HCEC 1CT (cell line): ENCODE measurements at places on chromosomes 11 and 22.

DNA sequence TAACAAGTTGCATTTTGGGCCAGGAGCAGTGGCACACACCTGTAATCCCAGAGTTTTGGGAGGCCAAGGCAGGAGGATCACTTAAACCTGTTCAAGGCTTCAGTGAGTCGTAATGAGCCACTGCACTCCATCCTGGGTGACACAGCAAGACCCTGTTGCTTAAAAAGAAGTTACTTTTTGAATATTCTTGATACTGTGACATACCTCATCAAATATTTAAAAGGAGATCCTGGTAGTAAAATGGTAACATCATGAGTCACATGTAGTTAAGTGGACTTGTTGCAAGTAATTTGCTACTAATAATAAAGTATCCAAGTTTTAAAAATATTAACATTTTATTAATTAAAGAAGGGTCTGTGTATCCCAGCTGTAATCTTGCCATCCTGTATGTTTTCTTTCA is 18.3 kb downstream of the HMGXB4 start:
- DNase-seq: peak; percentile 57

- DNase-seq: no peak
Measured at GRCh38 chr11:7630002-7630401, 43.3 kb downstream of the CYB5R2 start.

GRCh38 chr11:132447761-132448160 is 1077.3 kb downstream of the NTM start:
- DNase-seq: no peak

- DNase-seq: no peak
Measured at GRCh38 chr22:42180349-42180842, 49.8 kb upstream of the CYP2D6 start.

GRCh38 chr11:19672586-19673206 is 39.9 kb upstream of the NAV2 start:
- DNase-seq: no peak

- DNase-seq: no peak
Measured at GRCh38 chr22:42066126-42066761, 4.4 kb downstream of the NAGA start.

DNA sequence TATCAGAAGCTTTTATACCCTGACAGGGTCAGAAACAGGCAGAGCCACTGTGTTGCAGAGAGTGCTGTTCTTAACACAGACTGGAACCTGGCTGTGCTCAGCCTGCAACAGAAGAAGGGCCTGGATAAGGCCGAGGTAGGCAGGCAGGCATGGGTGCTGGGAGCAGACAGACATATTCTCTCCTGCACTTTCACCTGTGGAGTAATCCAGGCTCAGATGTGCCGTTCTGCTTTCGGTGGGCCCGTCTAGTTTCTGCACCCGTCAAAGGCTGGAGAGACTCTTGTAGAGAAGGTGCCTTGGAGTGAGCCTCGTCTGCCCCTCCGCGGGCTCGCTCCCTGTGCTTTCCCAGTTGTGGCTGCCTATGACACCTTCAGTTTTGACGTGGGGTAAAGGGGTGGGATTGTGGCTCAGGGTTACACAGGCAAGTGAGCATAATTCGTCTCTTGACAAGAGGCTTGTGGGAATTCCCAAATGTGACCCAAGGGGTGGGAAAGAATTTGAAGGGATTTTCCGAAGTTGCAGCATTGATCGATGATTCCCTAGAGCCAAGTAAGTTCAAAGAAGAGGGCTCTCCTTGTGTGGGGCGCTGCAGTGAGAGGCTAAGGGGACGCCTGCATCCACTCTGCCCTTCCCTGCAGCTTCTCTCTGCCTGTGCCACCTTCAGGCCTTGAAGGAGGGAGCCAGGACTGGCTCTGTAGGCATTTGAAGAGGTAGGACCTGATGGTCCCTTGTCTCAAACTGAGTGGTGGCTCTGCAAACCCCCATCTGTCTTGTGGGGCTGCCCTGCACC is 16.2 kb upstream of the ST3GAL4 start:
- no peak for DNase-seq

GRCh38 chr11:64834723-64835615 is 9.5 kb downstream of the CDC42BPG start:
- no peak for DNase-seq

DNA sequence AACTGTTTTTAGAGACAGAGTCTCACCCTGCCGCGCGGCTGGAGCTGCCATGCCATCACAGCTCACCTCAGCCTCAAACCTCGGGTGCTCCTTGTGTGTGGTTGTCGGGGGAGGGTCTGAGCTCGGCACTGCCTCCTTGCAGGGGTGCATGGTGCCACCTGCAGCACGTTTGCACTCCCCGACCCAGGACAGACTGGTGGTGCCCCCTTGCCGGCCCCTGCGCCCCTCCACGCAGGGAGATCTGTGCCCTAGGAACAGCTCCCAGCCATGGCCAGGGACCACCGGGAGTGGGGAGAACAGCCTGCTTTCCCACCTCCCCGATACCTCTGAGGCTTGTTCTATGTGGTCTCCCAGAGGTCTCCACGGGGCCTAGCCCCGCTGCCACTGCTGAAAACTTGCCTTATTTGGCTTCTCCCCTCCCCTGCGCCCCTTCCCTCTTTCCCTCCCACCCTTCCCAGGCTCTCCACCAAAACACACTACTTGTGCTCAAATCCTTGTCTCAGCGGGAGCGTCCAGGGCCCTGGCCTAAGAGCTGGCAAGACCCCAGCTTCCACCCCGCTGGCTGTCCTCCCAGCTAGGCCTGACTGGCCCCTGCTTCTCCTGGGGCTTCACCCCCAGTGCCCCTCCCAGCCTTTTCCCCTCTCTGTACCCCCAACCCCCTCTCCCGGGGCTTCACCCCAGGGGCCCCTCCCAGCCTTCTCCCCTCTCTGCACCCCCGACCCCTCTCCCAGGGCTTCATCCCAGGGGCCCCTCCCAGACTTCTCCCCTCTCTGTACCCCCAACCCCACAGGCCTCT is 13.4 kb upstream of the TPCN2 start:
- DNase-seq: no peak

DNA sequence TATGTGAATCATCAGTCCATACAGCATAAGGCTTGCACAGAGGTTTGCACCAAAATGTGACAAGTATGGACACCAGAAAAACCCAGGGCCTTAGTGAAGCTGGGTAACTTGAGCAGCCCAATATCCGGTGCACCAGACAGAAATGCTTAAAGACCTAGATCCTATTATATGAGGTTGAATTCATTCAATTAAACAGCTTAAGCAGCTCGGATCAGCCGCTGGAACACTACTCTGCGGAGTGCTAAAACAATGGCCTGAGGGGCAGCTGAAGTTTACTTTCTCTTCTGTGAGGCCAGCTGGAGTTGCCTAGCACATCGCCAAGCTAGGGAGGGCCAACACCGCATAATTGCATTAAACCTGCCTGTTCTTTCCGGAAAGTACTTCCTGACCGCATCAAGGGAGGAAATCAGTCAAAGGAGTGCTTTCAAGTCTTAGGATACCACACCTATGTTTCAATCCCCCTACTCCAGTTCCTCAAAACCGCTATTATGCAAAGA is 17.0 kb upstream of the FAM181B start:
- DNase-seq: no peak

DNA sequence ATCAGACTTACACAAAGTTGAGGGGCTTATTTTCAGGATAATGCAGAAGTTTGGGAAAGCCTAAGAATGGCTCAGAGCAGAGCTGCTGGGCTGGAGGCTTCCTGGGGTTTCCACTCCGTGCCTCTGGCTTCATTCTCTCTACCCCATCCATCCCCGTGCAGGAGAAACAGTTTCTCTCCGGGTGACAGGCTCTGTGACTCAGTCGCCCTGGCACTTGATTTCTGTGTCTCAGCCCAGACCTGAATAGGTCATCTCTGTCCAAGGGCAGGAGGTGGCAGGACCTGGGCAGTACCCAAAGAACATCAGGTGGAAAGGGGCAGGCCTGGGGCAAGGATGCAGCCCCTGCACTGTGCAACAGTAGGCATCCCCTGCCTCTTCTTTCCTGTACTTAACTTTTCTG is 38.4 kb upstream of the RTL6 start:
- no peak for DNase-seq

- no peak for DNase-seq
Measured at GRCh38 chr11:116598036-116598435, 174.8 kb downstream of the BUD13 start.

DNA sequence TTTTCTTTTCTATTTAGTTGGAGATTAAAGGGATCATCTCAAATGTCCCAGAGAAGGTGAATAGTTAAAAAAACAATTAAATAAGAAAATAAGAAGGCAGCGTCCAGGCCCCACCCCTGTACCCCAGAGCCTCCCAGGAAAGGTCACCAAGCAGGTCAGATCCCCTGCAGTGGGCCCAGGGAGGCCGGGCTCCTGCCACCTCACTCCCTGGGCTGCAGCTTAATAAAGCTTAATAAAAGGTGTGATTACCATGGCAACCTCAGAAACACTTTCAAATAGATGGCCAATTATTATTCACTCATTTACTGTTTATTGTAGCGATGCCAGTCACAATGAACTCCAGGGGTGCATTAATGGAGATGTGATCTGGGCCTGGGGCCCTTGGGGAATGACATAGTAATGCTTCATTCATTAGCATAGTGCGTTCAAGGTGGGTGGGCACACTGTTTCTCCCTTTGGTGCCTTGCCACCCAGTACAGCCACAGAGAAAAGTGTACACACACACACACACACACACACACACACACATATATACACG is 386.2 kb downstream of the CADM1 start:
- DNase-seq: no peak

- DNase-seq: no peak
Measured at GRCh38 chr11:61052182-61052972, 49.9 kb upstream of the CD5 start.

- DNase-seq: no peak
Measured at GRCh38 chr11:35982061-35982460, 38.2 kb downstream of the LDLRAD3 start.

DNA sequence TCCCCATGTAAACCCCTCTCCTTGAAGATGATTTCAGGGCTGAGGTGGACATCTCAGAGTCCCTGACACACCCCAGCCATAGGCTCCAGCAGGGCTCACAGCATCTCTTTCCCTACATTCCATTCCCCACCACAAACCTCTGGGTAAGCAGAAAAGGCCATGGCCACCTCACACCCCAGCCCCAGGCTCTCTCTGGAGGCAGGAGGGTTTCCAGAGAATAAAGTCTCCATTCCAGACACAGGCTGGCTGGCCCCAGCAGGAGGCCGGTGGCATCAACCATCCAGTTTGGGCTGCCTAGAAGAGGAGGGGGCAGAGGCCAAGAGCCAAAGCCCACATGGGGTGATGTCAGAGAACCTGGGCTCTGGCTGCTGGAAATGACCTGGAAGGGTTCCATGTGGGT is 61.4 kb downstream of the TP53I11 start:
- no peak for DNase-seq

- no peak for DNase-seq
Measured at GRCh38 chr22:27205492-27206373, 548.3 kb downstream of the MIAT start.

DNA sequence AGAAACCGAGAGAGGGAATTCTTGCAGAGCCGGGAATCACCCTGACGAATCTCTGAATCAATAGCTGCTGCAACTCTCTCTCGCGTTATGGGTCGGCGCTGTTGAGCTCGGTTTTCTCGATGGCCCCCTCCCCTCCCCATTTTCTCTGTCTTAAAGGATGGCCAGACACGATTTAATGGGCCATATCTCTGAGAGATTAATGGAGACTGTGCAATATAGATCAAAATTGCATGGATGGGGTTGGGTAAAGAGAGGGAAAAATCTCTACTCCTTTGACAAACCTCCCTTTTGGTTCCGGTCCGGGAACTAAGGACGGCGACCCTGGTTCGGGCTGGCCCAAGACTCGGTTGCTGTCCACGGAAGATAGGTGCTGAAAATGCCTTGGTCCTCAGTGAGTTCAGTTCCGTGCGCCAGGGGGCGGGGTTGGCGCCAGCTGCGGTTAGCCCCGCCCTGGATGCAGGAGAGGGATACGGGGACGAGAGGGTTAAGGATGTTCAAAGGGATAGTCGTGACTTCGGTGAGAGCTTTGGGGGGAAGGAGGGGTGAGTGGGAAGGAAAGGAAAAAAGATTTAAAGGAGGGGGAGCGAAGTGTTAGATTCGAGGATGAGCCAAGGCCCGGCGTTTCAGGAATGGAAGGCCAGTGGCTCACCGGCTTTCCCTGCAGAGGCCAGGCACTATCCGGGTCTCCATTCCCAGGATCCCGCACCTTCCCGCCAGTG is 103.6 kb upstream of the HSD17B12 start:
- DNase-seq: peak; percentile 48

GRCh38 chr22:48090332-48090672 is 1327.9 kb downstream of the TBC1D22A start:
- no peak for DNase-seq

GRCh38 chr11:1952806-1953482 is 5.8 kb downstream of the MRPL23 start:
- no peak for DNase-seq
